Activated CD8-positive, alpha-beta memory T cell treated with anti-CD3 and anti-CD28 coated beads, Interleukin-2, amount 10 ng/mL, durations not matched to agents 7 days and 5 days (primary cell): ENCODE measurements at places on chromosomes 3 and 15.

GRCh38 chr15:57320631-57321220 is 55.6 kb upstream of the CGNL1 start:
- H3K4me1 ChIP-seq, result peaks cover 2% of the 10 kb centered on the region
- no peak overlapping the region for H3K4me3 ChIP-seq
- no peak overlapping the region for H3K27ac ChIP-seq
- H3K27me3 ChIP-seq, result no peaks in the 10 kb centered on the region
- H3K36me3 ChIP-seq, result no peaks in the 10 kb centered on the region
- no peak for DNase-seq

DNA sequence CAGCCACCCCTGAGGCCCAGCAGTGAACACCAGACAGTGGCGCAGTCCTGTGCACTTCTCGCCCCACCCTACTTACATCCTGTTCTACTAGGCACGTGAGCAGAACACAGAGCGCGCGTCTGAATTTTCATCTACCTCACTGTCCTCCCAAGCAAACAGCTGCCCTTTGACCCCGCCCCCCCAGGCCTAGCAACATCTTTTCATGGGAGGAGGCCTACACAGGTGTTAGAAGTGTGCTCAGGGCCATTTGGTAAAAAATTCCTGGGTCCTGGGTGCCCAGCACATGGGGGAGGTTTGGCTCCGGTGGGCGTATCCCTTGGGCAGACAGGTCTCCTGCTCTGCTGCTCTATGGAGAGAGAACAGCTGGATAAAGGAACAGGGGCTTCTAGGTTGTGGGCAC is 95.0 kb downstream of the MYLK start:
- H3K4me1 ChIP-seq, result no peaks in the 10 kb centered on the region
- H3K4me3 ChIP-seq, result no peak overlapping the region
- peaks cover 9% of the 10 kb centered on the region for H3K27me3 ChIP-seq
- no peaks in the 10 kb centered on the region for H3K36me3 ChIP-seq
- no peak for DNase-seq

- H3K4me1 ChIP-seq, result no peaks in the 10 kb centered on the region
- no peak overlapping the region for H3K4me3 ChIP-seq
- H3K27me3 ChIP-seq, result peaks cover 12% of the 10 kb centered on the region
Observed at GRCh38 chr15:44092221-44092620, 102.8 kb downstream of the FRMD5 start.

DNA sequence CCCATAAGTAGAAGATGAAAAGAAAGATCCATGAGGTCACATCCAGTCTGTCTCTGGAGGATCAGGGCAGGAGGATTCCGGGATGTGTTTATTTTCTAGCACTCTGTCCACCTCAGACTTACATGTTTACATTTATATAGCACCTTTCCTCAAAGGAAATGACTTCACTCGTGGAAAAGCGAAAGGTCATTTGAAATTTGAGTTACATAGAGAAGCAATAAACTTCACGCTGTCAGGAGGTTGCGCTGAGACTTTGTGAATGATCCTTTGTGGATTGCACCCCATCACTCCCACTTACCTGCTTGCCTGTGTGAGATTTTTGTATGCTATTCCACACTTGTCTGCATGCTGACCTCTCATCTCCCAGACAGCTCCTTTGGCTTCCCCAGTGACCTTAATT is 540.5 kb downstream of the AGBL1 start:
- peaks cover 2% of the 10 kb centered on the region for H3K36me3 ChIP-seq
- H3K4me3 ChIP-seq, result no peak overlapping the region
- DNase-seq, result no peak
- H3K27ac ChIP-seq, result no peak overlapping the region

GRCh38 chr15:90037961-90038631 is 37.0 kb downstream of the ZNF710 start:
- peak overlapping the region; percentile 44 for H3K27ac ChIP-seq
- peak; percentile 72 for DNase-seq
- H3K4me1 ChIP-seq, result peaks cover 52% of the 10 kb centered on the region

DNA sequence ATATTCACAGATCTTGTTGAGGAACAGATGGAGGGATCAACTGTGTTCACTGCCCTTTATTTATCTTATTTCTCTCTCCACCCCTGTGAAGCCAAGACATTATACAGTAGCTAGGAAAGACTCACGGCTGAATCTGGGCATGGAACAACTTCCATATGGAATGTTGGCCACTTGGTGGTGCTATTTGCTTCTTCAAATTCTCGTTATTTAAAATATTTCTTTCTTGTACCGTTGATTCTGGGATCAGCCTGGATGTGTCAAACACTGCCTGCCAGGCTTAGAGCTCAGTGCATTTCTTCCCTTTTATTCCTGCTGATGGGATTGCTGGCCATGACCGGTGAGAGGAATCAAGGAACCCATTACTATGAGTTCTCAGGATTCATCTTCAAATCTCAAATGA is 17.5 kb upstream of the GASK1A start:
- no peaks in the 10 kb centered on the region for H3K4me1 ChIP-seq
- no peak for DNase-seq
- H3K27me3 ChIP-seq, result peaks cover 22% of the 10 kb centered on the region
- H3K4me3 ChIP-seq, result no peak overlapping the region

DNA sequence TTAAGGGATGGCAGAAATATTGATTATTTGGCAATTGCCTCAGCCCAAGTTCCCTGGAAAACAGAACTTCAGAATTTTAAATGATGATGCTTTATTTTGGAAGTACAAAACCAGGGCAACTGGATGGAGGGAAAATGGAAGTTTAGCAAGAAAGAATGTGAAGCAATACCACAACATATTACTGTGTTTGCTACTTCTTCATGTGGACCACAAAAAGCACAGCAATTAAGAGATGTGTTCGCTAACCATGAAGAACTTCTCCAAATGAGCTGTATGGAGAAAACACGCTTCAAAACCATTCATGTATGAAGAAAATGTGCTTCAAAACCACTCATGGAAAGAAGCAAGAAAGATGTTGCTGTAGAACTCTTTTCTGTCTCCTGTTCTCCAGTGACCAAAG is 64.7 kb upstream of the ARL6 start:
- peaks cover 10% of the 10 kb centered on the region for H3K27me3 ChIP-seq
- H3K4me1 ChIP-seq, result no peaks in the 10 kb centered on the region
- DNase-seq, result no peak

DNA sequence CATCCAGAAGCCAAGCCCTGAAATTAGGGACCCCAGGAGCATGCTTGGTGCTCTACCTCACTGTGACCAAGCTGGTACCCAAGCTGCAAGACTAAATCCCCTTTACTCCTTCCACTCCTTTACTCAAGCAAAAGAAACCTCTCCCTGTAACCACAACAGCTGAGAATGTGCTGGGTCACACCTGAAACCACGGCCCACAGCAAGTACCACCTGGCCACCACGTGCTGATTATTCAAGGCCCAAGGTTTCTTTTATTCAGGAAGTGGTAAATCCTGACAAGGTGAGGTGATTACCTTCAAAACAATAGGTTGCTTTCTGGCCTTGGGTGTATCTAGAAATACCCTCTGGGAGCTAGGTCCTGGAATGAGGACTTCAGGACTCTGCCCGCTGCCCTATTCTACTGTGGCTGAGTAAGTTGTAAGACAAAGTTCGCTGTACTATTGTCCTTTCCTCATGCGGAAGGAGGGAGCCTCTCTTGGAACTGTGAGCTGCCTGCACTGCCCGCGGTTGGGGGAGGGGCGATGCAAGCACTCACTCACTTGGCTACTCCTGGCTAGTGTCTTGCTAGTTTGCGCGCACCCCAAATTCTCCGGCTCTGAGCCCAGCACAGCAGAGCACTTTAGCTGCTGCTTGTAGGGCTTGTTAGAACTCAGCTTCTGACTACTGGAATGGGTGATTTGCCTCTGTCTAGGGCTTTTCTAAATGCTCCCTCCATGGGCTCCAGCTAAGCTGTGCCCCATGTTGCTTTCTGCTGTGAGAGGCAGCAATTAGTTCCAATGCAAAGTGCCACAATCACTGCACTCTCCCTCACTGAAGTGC is 487.1 kb upstream of the CNTN3 start:
- H3K4me3 ChIP-seq, result no peak overlapping the region
- H3K4me1 ChIP-seq, result no peaks in the 10 kb centered on the region
- H3K36me3 ChIP-seq, result no peaks in the 10 kb centered on the region
- DNase-seq, result no peak
- H3K27me3 ChIP-seq, result no peaks in the 10 kb centered on the region

DNA sequence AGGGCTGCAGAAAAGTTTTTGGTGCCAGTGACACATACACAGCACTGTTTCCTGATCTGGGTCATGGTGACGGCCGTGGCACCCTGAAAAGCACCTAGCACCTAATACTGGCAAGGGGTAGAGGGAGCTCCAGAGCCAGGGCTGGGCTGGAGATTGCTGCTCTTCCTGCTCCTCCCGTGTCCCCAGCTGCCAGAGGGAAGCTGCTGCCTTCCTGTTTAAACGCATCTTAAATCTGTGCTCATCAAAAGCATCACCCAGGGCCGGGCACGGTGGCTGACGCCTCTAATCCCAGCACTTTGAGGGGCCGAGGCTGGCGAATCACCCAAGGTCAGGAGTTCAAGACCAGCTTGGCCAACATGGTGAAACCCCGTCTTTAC is 156.7 kb upstream of the MEF2A start:
- H3K27me3 ChIP-seq, result no peaks in the 10 kb centered on the region
- H3K27ac ChIP-seq, result no peak overlapping the region
- H3K36me3 ChIP-seq, result no peaks in the 10 kb centered on the region
- DNase-seq, result peak; percentile 37

DNA sequence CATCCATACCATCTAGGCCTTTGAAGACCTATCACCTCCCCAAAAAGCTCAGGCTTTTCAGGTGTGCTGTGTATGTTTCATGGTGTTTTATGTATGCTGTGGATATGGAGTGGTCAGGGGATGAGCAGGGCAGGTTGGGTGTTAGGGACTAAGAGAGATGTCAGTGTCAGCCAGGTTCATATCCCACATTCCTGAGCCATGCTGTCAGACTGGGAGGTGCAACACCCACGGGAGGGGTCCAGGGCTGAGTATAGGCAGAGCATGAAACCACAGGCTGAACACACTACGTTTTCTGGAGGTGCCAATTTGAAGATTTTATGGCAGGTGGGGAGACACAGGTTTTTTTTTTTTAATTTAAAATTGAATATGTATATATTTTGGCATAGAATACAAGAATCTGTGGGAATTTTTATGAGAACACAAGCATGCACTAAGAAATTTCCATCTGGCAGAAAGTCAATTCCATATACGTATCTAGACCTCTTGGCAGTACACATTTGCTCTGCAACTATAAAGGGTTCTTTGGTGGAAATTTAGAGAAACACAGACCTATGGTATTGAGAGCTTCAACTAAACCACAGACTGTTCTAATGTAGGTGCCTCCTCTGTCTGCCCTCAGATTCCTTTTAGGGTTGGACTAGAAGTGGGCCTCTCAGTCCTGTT is 101.9 kb upstream of the RNU6-1 start:
- H3K4me3 ChIP-seq, result no peak overlapping the region
- no peaks in the 10 kb centered on the region for H3K27me3 ChIP-seq
- no peak for DNase-seq
- no peaks in the 10 kb centered on the region for H3K36me3 ChIP-seq
- peaks cover 9% of the 10 kb centered on the region for H3K4me1 ChIP-seq

DNA sequence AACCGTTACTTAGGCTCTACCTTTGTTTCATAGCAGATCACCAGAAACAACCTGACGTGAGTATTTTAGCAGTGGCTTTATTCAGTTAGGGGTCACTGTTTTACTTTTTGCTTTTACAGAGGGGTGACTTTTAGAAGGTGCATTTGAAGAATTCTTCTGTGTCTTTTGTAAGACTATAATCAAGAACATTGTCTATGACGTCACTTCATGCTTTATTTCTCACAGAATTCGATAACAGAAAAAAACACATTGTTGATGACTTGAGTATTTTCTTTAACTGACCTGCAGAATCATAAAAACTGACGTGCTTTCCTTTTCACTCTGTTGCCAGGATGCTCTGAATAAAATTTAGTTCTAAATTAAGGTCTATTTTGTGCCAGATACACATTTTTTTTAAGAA is 244.5 kb downstream of the SLC9A9 start:
- H3K27ac ChIP-seq, result no peak overlapping the region
- H3K36me3 ChIP-seq, result no peaks in the 10 kb centered on the region
- H3K27me3 ChIP-seq, result no peaks in the 10 kb centered on the region
- H3K4me1 ChIP-seq, result no peaks in the 10 kb centered on the region

GRCh38 chr15:75153565-75154276 is 48.0 kb upstream of the C15orf39 start:
- H3K4me3 ChIP-seq, result no peak overlapping the region
- H3K4me1 ChIP-seq, result peaks cover 11% of the 10 kb centered on the region
- H3K36me3 ChIP-seq, result peaks cover 5% of the 10 kb centered on the region

GRCh38 chr3:33883951-33884561 is 85.6 kb downstream of the PDCD6IP start:
- H3K4me3 ChIP-seq, result no peak overlapping the region
- H3K4me1 ChIP-seq, result peaks cover 9% of the 10 kb centered on the region
- H3K27me3 ChIP-seq, result peaks cover 2% of the 10 kb centered on the region
- no peaks in the 10 kb centered on the region for H3K36me3 ChIP-seq

- H3K4me1 ChIP-seq, result no peaks in the 10 kb centered on the region
- no peak for DNase-seq
- H3K27me3 ChIP-seq, result no peaks in the 10 kb centered on the region
- H3K4me3 ChIP-seq, result no peak overlapping the region
Observed at GRCh38 chr3:153410517-153410916, 248.5 kb downstream of the RAP2B start.

DNA sequence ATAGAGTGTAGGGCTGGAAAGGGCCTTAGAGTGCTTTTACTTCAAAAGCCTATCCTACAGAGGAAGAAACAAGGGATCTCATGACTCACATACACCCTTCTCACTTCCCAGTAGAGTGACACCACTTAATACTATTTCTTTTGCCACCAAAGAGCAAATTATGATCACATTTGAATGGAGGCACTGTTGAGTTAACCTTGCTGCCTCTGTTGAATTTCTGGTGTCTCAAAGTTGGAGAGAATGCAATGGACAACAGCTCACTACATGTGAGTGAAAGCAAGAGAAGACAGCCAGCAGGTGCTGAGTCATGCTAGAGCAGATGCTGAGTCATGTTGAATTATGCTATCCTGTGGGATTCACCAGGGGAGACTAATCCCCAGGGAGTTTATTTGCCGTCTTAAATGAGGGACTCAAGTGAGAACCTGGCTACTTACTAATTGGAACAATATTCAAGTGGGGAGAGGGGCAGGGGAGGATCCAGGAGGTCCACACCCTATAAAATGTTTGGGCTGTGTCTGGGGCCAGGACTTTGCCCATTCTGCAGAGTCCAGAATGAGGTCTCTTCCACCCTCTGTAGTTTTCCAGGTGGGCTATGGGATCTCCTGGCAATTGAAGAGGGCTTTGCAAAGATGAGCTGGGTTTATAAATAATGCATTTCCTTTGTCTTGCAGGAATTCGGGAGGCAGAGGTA is 35.8 kb downstream of the ST8SIA2 start:
- DNase-seq, result no peak
- H3K27ac ChIP-seq, result no peak overlapping the region
- peaks cover 25% of the 10 kb centered on the region for H3K27me3 ChIP-seq
- H3K4me3 ChIP-seq, result no peak overlapping the region
- no peaks in the 10 kb centered on the region for H3K4me1 ChIP-seq

GRCh38 chr15:51724673-51725072 is 12.8 kb downstream of the LYSMD2 start:
- no peaks in the 10 kb centered on the region for H3K27me3 ChIP-seq
- no peak overlapping the region for H3K4me3 ChIP-seq
- no peak for DNase-seq
- no peak overlapping the region for H3K27ac ChIP-seq
- H3K36me3 ChIP-seq, result peaks cover 24% of the 10 kb centered on the region

GRCh38 chr3:86410587-86410986 is 580.4 kb downstream of the VGLL3 start:
- H3K4me1 ChIP-seq, result no peaks in the 10 kb centered on the region
- no peaks in the 10 kb centered on the region for H3K36me3 ChIP-seq
- no peaks in the 10 kb centered on the region for H3K27me3 ChIP-seq
- no peak overlapping the region for H3K4me3 ChIP-seq
- DNase-seq, result no peak
